M059J (cell line): ENCODE measurements at places on chromosomes 3 and 15. TPM values are rescaled to one million over a fixed set of nuclear protein-coding genes. Genes with fewer than 3 reads are reported as not detected.

Gene AMOTL2
- 71.9 and 96.1 TPM in 2 replicates for total RNA-seq

GRCh38 chr3:33908250-33908851 lies 109.9 kb downstream of the PDCD6IP start:
- no peak for DNase-seq

- peak; percentile 45 for DNase-seq
Observed at GRCh38 chr3:168116279-168116678, 20.6 kb upstream of the GOLIM4 start.

DNA sequence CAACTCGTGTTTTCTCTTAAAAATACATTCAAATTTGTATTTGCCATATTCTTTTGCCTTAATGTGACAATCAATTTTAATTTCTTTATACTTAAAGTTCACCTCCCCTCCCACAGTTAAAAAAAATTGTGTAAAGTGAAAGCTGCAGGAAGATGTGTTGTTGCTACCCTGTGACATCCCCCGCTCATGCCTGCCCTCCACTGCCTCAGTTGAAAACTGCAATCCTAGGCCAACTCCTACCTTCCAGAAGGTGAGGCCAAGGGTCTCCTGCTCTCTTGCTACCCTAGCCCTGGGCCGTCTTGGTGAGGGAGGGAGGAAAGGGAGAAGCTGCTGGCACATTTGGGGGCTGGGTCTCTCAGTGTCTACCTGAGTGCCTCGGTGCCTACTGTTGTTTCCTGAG lies 57.0 kb upstream of the CMTM7 start:
- DNase-seq, result peak; percentile 8

DNA sequence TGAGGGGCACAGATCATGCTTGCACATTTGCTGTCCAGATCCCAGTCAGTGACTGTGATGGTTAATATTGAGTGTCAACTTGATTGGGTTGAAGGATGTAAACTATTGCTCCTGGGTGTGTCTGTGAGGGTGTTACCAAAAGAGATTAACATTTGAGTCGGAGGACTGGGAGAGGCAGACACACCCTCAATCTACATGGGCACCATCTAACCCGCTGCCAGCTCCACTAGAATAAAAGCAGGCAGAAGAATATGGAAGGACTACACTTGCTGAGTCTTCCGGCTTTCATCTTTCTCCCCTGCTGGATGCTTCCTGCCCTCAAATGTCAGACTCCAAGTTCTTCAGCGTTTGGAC lies 5.1 kb downstream of the GP9 start:
- no peak for DNase-seq

GRCh38 chr3:108125550-108126071 lies 34.8 kb upstream of the CD47 start:
- no peak for DNase-seq

Gene TMEM266
- not detected in 2 replicates for total RNA-seq

DNA sequence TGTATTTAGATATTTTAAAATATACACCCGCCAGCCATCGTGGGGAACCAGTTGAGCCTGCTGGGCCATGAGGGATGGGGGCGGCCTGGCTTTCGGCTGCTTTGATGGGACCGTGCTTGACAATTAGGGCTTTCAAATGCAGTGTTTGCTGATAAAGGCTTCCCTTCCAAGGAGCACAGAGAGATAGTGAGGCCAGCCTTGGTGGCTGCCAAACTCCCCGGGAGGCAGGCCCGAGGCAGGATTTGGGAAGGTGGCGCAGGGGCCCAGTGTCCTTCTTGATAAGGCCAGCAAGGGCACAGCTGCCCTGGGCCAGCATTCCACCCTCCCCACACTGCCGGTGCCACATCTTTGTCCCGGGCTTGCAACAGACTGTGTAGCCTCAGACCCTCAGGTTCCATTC lies 75.6 kb downstream of the LINGO1 start:
- DNase-seq, result no peak

DNA sequence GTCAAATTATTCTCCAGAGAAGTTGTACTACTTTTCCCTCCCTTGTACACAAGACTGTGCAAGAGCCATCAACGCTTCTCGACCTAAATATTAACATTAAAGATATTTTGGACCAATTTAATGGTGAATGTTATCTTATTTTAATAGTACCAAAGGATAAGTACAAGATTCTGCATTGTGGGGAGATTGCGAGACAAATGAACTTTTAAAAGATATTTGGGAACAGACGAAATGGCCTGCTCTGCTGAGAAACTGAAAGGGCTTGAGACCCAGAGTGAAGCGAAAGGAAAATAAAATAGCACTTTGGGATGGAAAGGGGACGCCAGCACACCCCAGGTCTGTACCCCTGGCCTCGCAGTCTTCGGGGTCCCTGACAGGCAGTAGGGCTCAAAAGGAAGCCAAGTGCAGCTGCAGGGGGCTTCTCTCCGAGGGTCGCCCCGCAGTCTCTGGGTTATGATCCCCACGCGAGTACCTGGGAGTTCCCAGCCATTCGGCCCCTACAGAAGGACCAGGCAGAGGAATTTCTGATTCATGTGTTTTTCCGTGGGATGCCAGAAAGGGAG lies 97.6 kb upstream of the VGLL3 start:
- DNase-seq, result peak; percentile 20

Gene PHLDB2
- total RNA-seq, result 63.7 and 89.3 TPM in 2 replicates

Gene TMEM45A
- 41.0 and 46.1 TPM in 2 replicates for total RNA-seq

GRCh38 chr3:155232605-155233004 lies 60.9 kb downstream of the STRIT1 start:
- peak; percentile 92 for DNase-seq

DNA sequence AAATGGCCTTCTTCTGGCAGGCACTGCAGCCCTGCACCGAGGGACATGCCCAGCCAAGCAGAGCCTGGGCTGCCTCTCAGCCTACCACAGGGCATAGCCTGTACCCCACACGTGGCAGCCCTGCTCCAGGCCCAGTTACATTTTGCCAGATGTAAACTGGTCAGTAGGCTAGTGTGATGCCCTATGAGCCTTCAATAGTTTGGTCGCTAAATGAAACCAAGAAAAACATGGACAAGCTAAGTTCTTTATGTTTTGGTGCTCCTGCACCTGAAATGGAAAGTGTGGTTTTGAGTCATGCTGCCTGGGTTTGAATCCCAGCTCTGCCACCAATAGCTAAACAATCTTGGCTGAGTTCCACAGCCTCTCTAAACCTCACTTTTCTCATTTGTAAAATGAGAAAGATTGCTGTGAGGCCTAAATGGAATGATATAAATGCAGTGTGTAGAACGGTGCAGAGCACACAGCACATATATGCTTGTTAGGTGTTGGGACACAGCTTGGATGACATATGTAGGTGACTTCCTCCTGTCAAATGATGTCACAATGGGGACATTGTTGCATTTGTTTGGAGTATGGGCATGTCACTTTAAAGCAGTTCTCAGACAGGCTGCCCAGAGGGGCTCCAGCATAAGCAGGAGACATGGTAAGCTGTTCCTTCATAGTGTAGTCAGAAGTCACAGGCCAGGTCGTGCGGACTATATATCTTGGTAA lies 57.4 kb downstream of the ZBTB38 start:
- DNase-seq, result peak; percentile 86

Gene GOLGA6L7
- not detected in 2 replicates for total RNA-seq

Gene PLA1A
- not detected in 2 replicates for total RNA-seq

DNA sequence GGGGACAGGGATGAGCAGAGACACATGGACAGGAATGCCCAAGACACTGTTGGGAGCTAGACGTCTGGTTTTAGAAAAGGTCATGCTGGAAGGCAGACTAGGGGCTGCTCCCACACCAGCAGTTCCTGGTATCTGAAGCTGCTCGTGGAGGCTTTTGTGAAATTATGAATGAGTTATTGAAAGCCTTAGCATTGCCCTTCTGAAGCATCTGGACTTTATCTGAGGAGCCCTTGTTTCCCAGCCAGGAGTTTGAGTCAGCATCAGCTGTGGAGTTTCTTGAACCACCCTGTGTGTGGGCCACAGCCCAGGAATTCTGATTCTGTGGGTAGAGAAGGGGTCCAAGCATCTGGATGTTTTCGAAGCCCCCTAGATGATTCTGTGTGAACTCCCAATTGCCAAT lies 258.7 kb downstream of the SLCO3A1 start:
- DNase-seq, result no peak

GRCh38 chr3:74469151-74469550 lies 145.3 kb downstream of the CNTN3 start:
- DNase-seq, result no peak

GRCh38 chr3:22585911-22586310 lies 617.2 kb upstream of the UBE2E2 start:
- no peak for DNase-seq

Gene TYRO3
- total RNA-seq, result 5.3 and 8.7 TPM in 2 replicates

GRCh38 chr3:138089091-138089490 lies 26.3 kb downstream of the DZIP1L start:
- DNase-seq, result no peak

DNA sequence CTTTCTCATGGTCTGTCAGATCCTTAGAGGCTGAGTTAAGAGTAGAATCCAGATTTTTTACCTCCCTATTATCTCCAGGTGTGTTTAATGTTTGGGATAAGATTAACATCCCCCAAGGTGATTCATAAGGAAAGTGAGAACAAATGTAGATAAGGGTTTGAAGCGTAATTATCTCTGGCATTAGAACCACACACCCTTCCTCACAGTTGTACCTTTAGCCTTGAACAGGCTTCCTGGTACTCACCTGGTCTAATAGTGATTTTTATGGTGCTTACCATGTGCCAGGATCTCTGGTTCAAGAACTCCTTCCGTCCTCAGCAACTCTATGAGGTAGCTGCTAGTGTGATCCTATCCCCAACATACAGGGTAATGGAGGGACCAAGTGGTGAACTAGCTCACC lies 27.7 kb downstream of the SEMA6D start:
- DNase-seq, result no peak
